ENCODE measurements at places on chromosomes 3 and 15.

DNA sequence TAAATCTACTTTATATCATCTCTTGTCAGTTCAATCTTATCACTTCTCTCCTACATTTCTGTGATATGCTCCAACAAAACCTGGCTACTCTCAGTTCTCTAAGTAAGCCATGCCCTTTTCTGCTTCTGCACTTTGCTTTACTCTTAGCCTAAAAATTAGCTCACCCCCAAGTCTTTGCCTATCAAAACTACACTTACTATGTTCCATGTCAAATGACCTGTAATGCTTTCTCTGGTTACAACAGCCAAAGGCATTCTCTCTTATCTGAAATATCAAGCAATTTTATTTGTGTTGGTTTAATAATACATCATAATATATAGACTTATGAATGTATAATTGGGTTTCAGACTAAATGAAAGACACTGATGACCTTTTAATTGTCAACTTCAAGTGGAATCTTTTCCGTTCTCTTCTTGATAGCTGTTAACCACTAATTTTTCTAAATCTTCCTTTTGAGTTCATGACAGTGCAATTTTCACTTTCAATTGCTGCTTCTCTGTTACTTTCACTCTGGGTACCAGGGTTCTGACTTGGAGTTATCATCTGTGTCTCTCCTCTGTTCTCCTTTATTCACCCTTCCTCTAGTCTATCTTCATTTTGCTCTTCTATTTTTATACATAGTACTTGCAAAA, 619.0 kb upstream of the GOLIM4 start:
- DNase-seq: no peak

- DNase-seq: no peak
Measured at GRCh38 chr15:93333796-93334195, 244.8 kb upstream of the RGMA start.

GRCh38 chr15:92634060-92634459, 21.5 kb downstream of the FAM174B start:
- DNase-seq: no peak

GRCh38 chr15:49045751-49046219, 461 bp downstream of the SECISBP2L start:
- no peak for DNase-seq

DNA sequence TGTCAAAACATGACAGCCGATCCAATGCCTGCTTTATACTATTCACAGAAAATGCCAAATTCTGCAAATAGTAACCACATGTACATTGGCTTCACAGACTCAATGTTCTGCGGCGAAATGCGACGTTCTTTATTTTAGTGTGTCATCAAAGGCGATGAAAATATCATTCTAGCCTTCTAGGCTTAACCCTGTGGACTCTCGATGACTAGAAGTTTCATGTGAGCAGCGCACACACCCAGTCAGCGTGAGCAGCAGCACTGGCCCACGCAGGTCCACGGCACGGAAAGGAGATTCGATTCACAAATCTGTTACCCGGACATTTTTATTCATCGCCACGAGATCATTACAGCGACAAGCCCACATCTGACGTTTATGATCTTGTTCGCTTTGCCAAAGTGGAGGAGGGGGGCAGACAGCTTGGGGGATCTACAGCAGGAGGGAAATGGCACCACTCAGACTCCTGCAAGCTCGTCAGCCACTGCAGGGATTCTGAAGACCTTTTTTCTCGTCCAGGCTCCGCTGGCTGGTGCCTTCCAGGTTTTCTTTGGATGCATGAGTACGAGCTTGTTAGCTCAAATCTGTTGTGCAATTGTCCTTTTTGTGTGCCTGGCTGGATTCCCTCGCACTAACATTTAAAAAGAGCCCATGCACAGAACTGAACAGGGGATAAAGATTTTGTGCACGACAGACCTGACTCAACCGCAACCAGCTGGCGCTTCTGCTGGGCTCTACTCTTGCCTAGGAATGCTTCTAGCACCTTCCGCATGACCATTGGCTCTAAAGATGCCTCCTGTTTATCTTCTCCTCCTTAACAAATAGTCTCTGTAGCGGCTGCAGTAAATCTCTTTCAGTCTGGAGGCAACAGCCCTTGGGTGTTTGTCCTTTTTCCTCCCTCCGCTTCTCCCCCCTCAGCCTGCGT, 938.4 kb downstream of the MCTP2 start:
- DNase-seq: no peak
